Urothelium cell line (cell line): ENCODE measurements at places on chromosomes 13 and 19.
A peak's percentile ranks its signal among the peaks of the same experiment; 100 is the strongest.

DNA sequence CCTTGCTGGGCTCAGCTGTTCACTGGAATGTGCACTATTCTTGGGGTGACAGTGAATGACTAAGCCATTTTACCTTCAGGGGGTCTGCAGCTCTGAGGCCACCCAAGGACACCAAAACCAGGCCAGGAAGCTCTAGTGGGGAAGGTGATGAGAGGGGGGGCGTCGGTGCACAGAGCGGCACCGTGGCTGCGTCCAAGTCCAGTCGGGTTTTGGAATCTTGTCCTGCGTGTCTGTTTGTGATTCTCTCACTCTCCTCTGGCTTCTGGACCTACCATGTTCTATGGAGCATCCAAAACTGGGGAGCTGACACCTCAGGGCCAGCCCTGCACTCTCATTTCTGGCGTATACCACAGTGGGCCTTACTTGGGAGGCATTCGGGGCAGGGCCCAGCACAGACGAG lies 92.1 kb downstream of the RGCC start:
- no peak for DNase-seq

- no peak for DNase-seq
These were observed 5.5 kb downstream of the EPS8L1 start for GRCh38 chr19:55080968-55081769.

DNA sequence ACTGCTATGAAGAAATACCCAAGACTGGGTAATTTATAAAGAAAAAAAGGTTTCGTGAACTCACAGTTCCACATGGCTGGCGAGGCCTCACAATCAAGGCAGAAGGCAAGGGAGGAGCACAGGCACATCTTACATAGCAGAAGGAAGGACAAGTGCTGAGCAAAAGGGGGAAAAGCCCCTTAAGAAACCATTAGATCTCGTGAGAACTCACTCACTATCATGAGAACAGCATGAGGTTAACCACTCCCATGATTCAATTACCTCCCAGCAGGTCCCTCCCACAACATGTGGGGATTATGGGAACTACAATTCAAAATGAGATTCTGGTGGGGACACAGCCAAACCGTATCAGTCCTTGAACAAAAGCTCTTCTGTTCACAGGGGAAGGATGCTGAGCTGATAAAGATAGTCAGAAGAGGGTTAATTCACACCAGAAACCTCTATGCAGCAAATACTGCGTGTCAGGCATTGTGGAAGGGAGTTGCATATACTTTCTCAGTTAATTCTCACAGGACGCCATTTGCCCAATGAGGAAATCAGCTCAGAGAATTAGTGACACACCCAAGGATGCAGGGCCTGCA lies 246.2 kb downstream of the FOXO1 start:
- DNase-seq, result no peak

DNA sequence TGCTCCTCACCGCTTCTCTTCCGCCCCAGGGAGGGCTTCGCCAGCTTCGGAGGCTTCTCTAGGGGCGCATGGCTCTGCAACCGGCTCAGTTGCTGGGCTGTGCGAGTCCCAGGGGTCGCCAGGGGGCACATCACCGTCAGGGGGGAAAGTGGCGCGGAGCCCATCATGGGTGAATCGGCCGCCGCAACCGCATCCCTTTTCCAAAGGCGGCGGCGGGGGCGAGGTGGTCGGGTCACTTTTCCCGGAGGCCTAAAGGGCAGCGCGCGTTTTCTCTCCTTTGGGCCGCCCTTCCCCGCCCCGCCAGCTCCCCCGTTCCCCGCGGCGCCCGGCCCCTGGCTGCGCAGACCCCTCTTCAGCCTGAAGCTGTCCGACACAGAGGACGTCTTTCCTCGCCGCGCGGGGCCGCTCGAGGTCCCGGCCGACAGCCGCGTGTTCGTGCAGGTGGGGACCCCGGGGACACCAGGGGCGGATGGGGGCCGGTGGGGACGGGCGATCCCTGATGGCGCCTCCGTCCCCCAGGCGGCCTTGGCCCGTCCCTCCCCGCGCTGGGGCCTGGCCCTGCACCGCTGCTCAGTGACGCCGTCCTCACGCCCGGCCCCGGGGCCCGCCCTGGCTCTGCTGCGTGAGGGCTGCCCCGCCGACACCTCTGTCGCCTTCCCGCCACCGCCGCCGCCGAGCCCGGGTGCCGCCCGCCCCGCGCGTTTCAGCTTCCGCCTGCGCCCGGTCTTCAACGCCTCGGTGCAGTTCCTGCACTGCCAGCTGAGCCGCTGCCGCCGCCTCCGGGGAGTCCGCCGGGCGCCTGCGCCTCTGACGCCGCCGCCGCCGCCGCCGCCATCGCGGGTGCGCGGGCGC lies 1.7 kb downstream of the TGFBR3L start:
- DNase-seq, result no peak

DNA sequence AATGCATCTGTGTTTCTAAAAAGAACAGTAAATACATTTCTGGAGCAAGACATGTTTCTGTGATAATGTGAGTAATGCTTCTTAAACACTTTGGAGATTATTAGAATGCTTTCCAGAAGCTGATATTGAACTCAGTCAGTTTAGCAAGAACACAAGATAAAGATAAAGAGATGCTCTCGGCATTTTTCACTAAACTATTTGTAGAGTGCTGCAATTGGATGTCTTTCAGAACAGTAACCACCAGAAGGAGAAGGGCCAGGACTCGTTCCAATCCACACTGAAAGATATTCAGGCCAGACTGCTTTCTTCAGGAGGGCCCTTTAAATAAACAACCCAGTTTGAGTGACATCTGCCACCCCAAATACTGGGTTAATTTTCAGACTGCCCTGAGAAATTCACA lies 456.0 kb downstream of the TBC1D4 start:
- DNase-seq, result no peak

DNA sequence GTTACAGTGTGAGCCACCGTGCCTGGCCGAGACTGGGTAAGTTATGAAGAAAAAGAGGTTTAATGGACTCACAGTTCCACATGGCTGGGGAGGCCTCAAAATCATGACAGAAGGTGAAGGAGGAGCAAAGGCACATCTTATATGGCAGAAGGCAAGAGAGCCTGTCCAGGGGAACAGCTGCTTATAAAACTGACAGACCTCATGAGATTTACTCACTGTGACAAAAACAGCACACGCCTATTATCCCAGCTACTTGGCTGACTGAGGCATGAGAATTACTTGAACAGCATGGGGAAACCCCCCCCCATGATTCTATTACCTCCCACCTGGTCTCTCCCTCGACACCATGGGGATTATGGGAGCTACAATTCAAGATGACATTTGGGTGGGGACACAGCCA lies 23.4 kb upstream of the ZNF561 start:
- no peak for DNase-seq

DNA sequence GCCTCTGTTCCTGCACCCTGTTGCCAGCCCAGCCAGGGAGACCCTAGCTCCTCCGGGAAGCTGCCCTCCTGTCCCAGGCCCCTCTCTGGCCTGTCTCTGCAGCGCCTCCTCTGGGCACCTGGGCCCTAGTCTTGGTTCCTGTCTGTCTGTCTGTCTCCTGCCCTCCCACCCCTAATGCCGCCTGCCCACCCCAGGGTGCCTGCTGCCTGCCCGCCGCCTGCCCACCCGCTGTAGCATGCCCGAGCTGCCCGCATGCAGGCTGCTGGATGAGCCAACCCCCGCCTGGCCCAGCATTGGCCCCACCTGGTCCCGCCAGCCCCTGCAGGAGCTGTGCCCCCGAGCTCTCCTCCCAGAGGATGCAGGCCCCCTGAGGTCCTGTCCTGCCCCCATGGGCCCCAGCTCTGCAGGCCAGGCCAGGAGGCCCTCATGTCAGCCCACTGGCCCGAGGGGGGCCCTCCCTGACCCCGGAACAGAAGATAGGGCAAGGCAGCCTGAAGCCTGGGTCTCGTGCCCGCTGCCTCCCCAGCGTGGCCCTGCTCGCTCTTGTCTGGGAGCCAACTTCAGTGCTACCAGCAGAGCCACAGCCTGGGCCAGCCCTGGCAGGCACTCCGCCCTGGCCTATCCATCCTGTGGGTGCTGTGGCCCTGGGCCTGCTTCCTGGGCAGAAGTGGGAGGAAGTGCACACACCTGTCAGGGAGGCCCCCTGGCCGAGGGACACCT lies 5.2 kb downstream of the MAP2K7 start:
- DNase-seq, result no peak

DNA sequence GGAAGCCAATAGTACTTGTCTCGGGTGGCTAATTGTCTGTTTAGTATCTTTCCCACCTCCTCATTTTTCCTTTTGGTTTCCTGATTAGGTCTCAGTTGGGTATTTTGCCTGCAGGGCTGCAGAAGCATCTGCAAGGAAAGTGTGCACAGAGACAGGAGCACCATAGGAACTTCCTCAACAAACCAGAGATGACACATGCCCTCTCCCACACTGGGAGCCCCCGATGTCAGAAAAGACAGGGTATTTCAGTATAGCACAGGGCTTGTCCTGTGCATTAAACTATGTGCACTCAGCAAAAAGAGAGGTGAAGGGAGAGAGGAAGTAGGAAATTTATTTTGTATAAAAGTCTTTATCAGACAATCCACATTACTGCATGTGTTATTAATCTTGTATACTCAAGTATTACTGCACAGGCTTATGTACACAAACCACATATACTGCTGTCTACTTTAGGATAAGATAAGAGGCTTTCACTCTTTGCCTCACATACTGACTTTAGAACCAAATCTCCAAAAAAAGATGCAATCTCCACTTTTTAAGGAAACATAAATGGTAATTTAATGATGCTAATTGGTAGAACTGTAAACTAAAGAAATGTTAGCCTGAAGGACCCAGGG lies 501.0 kb downstream of the FOXO1 start:
- DNase-seq, result no peak

- no peak for DNase-seq
These were observed 8.3 kb downstream of the RFX2 start for GRCh38 chr19:6101991-6102390.

GRCh38 chr13:25085125-25085742 lies 10.7 kb upstream of the PABPC3 start:
- DNase-seq, result peak; percentile 32

- no peak for DNase-seq
These were observed 107.8 kb upstream of the OXGR1 start for GRCh38 chr13:97101912-97102708.

- DNase-seq, result peak; percentile 6
These were observed 692 bp downstream of the ZNF234 start for GRCh38 chr19:44142059-44142433.

- DNase-seq, result no peak
These were observed 243.5 kb downstream of the ITGBL1 start for GRCh38 chr13:101695870-101696516.
